OCI-M1 (cell line): ENCODE measurements at places on chromosomes 3 and 15.

- no peak for DNase-seq
These were observed 292.0 kb downstream of the NFKBIZ start for GRCh38 chr3:102141096-102141927.

DNA sequence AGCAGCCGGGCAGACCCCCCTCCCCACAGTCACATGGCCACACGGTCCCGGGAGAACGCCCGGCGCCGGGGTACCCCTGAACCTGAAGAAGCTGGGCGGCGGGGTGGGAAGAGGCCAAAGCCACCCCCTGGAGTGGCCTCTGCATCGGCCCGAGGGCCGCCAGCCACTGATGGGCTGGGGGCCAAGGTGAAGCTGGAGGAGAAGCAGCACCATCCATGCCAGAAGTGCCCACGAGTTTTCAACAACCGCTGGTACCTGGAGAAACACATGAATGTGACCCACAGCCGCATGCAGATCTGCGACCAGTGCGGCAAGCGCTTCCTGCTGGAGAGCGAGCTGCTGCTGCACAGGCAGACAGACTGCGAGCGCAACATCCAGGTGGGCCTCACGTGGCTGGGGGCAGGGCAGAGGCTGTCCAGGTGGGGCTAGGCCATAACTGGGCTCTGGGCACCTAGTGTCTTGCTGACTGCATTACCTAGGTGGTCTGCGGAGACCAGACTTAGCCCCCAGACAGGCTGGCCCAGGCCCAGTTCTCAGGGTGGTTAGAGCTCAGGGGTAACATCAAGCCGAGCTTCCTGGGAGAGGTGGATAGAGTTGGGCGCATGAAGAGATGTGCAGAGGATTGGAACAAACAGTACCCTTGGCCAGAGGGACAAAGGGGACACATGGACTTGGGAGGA lies 6.1 kb downstream of the ZBTB47 start:
- no peak for DNase-seq

DNA sequence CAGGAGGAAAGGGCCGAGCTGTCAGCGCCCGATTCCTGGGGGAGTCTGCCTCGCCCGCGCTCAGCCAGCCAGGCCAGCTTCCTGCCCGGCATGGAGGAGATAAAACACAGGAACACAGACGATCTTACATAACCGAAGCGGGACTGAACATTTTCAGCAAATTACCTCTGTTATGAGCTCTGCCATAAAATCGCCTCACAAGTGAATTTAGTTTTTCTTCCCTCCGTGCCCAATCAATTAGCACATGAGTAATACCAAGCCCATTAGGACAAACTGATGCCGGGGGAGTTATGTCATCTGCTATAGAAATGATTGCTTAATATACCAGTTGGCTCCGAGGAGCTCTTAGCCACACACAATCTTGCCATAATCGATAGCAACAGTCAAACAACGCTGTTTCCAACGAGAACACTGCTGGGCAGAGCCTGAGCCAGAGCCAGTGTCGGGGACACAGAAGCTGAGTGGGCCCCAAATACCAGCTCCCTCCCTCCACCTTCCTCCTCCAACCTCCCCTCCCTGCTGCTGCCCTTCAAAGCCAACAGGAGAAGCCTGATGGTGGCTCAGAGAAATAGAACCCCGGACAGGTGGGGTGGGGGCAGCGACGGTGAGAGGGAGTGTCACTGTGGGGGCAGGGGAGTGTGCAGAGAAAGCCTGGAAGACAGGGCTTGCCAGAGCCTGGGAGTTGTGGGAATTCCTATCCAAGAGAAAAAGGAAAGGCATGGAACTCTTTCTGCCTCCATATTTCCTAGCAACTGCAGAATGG lies 279.4 kb upstream of the TLE3 start:
- peak; percentile 67 for DNase-seq

DNA sequence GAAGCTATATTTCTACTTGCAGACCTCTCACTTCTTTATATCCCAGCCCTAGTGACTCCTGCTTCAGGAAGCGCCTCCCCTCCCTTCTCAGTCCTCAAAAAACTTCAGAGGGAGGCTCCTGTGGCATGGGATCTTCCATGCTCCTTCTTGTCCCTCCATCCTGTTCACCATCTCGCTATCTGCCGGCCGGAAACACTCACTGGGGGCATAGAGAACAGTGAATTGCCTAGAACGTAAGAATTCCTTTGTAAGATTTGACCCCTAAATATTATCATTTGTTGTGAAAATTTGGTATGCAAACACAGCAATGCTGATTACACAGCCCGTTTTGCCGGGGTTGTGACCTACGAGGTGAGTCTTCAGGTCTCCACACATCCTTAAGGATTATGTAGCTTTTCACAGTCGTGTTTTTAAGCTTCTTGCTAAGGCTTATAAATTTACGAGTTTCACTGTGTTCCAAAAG lies 218.7 kb upstream of the ATP10A start:
- no peak for DNase-seq

DNA sequence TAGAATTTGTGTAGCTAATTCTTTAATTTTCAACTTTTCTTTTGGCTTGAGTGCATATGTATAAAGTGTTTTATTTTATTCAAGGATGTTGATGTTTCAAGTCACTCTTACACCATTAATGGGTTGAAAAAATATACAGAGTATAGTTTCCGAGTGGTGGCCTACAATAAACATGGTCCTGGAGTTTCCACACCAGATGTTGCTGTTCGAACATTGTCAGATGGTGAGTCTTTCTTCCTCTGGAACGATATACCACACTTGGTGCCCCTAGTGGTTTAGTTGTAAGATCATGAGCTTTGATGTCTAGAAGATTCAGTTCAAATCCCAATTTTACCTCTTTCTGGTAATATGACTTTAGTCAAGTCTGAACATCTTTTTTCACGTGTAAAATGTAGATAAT lies 119.3 kb downstream of the HCN4 start:
- DNase-seq = no peak
